Hippocampal formation (tissue), 2 donors: ENCODE measurements at places on chromosomes 3 and 15.
A peak's percentile ranks its signal among the peaks of the same experiment; 100 is the strongest.

DNA sequence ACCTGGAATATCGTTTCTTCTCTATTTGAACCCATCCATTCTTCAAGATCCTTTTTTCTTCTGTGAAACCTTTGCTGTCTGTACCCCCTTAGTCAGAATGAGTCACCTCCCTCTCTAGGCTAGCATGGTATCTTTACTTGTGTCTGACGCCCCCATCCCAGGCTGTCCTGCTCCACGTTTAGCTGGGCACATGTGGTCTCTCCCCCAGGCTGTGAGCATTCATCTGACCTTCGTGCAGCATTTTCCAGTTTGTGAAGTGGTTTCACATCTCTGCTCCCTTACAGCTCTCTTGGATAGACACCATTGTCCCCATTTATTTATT lies 14.3 kb upstream of the TLE3 start:
- no peak for DNase-seq

GRCh38 chr3:173501931-173502489 lies 104.5 kb downstream of the NLGN1 start:
- DNase-seq = no peak

DNA sequence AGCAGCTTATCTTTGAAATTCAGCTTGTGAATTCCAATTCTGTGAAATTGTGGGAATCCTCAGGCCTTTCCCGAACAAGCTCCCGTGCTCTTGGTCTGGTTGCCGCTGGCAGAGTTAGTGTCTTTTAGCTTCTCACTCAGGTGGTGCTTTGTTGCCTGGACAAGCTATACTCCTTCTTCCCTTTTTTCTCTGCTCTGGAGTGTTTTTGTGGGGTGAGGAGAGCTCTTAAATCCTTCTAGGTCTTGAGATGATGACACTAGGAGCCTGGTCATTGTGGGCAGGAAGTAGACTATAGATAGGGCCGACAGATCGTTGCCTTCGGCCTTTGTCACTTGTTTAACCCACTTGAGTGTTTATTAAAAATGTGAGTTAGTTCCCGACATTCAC lies 93.8 kb downstream of the SLCO3A1 start:
- DNase-seq = no peak

DNA sequence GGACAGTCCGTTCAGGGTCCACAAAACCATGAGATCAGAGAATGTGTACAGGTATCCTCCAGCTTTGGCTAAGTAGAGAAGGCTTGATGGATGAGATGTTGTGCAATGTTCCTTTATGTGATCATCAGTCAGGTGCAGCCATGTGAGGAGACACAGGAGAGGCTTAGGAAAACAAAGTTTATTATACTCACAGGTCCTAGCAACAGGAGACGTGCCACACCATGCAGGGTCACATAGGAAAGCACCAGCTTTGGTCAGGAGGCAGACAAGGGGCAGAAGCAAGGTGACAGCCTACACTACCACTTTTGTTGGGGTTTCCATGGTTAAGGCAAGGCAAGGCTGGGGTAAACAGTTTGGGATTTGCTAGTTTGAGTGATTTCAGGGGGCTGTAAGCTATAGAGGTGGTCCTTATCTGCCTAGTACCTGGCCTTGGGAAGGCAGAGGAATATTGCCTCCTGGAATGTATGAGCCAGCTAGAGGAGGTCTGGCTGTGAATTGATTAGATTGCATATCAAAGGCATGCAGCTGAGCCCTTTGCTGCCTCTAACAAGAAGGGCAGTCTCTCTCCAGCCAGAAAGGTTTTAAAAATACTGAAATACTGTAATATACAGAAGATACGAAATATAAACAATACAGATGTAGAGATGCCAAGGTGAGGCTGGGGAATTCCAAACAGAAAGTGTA lies 248.6 kb downstream of the RYR3 start:
- DNase-seq = no peak

- no peak for DNase-seq
These were observed 22.4 kb downstream of the DUOX1 start for GRCh38 chr15:45151998-45152828.

- DNase-seq = no peak
These were observed 591.9 kb downstream of the ROBO1 start for GRCh38 chr3:79175870-79176269.

GRCh38 chr3:186994000-186994955 lies 64.0 kb downstream of the ST6GAL1 start:
- no peak for DNase-seq

DNA sequence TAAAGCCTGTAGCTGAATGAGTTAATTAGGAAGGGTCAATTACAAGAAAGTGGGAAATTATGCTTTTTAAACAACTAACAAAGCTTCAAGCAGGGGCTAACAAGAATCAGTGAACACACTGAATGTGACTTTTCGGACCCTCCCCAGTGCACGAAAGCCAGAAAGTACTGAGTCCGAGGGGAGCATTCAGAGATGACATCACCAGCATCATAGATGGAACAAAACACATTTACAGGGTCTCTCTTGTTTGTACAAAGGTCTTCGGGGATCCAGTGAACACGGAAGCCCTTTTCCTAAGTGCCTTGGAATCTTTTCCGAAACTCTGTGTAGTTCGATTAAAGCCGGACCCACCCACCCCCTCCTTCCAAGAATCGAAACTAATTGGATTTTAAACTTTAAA lies 829 bp downstream of the DCP1A start:
- DNase-seq = no peak

DNA sequence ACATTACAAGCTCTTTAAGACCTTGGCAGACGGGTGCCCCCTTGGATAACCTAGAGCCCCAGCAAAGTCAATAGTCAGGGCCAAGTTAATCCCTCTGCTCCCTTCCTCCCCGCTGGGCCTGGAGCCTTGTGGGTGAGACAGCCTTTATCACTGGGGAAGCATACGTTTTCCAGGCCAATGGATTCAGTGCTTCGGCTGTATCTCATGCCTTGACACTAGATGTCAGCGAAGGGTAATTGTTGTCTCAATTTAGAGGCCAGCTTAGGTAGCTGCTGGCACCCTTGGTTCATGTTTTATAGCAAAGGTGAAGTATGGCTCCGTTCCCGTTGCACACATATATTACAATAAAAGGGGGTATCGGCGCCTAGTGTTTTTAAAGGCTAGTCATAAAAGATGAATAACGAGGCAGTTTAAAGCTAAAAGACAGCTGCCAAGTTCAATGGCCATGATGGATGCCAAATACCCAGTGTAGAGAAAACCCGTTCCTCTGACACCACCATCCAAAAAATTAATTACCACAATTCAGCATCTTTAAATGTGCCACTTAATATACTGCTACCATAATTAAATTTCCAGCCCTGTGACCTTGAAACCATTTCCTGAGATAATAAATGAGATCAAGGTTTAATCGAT lies 52.3 kb upstream of the BNIP2 start:
- no peak for DNase-seq

DNA sequence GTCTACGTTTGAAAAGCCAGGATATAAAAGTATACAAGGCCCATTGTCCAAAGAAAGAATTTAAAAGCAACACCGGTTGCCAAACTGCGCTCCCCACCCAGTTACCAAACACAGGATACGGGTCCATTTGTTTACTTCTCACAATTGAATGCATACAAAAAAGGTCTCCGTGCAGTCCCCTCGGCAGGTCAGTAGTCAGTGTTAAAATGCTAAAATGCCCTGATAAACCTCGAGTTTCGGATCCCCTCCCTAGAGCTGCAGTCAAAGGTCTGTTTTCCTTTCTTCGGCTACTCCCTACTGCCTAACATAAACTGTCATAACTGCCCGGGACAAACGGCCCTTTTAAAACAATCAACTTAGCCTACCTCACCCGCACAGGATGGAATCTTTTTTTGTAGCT lies 534.6 kb downstream of the FOXP1 start:
- no peak for DNase-seq

DNA sequence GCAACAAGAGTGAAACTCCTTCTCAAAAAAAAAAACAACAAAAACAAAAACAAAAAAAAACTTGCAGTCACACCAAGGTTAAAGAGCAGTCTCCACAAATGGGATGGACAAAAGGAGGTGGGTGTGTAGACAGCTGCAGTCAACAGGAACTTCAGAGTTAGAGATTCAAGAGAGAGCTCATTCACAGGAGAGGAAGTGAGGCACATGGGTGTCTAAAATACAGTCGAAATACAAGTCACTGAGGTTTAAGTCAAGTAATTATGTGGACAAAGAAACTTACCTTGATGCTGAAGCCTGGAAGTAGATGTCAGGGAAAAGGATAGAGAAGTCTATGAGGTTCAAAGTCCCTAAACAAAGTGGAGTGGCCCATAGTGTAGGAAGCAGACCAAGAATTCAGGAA lies 14.8 kb downstream of the MRPS11 start:
- no peak for DNase-seq

DNA sequence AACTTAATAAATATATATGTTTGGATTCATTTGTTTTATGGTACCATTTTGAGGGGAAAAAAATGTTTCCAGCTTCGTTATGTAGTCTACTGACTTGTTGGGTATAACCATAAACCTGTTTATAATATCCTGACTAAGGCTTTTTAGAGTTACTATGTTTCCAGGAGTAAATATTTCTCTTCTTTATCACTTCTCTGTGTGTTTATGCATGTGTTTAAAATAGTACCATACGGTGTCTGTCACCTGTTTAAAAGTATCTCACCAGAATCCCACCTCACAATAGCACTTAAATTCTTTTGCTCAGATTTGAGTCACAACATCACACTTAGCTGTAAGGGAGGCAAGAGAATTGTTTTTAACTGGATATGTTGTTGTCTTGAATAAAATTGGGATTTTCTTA lies 15.1 kb downstream of the LACTB start:
- DNase-seq = no peak

GRCh38 chr3:108030960-108031359 lies 59.9 kb downstream of the CD47 start:
- no peak for DNase-seq

GRCh38 chr3:151425627-151426340 lies 35.1 kb downstream of the IGSF10 start:
- no peak for DNase-seq

DNA sequence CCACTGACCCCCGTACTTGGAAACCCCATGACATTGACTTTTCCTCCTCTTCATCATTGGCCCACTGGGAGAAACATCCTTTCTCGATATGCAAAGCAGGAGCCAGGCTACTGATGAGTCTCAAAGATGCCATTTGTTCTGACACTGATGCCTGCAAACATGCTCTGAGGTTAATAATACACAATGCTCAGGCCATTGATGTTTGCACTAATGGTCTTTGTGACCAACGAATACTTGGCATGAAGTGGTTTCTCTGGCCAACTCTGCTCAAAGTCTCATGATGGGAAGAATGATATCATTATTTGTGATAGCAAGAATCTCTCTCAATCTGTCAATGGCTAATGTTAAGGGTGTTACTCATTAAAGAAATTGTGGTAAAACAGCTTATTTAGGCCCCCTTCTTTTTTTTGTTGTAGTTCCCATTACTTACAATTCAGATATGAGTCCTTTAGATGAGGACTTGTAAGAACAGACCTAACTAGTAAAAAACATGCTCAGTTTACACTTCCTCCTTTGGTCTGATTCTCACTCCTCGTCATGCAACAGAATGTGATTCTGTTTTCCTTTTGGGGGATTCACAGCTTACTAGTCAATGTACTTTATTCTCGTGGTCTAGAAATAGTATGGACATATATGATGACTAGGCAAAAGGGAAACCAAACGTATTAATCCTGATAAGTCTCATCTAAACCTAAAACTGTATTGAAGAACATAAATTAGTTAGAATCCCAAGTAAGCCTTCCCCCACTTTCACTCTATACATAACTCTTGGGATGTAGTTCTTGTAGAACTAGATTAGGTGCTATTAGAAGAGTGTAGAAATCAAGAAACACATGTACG lies 488.8 kb upstream of the DPPA4 start:
- DNase-seq = peak; percentile 55

DNA sequence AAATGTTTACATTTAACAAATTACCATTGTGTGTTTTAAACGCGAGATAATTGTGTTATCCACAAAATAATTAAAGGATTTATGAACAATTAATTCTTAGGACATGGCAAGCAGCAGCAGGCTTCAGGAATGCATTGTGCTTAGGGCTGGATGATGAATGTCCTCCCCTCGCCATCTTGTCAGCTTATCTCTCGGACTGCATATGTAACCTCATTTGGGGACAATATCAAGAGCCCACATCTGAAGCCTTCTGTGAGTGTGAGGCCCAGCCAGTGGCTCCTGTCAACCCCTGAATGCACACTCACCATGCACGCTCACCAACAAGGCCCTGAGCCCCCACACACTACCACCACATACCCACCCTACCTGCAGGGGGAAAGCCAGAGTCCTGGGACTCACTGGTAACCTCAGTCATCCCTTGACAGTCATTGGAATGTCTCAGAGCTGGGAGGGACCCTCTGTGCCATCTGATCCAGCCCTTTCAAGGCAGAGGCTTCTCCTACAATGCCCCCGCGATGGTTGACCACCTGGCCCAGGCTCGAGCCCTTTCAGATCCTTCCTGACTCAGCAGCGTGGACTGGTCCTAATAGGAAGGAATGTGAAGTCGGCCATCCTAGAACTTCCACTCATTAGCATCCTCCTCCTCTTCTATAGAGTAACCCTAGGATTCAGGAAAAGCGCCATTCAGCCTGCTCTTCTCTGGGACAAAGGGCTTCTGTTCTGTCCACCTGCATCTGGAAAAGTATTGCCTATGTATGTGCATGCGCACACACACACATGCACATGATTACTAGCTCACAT lies 38.2 kb downstream of the MRPL46 start:
- DNase-seq = no peak

GRCh38 chr3:101791778-101792177 lies 12.8 kb downstream of the NXPE3 start:
- no peak for DNase-seq

- no peak for DNase-seq
These were observed 234.9 kb upstream of the LMCD1 start for GRCh38 chr3:8266730-8267131.

DNA sequence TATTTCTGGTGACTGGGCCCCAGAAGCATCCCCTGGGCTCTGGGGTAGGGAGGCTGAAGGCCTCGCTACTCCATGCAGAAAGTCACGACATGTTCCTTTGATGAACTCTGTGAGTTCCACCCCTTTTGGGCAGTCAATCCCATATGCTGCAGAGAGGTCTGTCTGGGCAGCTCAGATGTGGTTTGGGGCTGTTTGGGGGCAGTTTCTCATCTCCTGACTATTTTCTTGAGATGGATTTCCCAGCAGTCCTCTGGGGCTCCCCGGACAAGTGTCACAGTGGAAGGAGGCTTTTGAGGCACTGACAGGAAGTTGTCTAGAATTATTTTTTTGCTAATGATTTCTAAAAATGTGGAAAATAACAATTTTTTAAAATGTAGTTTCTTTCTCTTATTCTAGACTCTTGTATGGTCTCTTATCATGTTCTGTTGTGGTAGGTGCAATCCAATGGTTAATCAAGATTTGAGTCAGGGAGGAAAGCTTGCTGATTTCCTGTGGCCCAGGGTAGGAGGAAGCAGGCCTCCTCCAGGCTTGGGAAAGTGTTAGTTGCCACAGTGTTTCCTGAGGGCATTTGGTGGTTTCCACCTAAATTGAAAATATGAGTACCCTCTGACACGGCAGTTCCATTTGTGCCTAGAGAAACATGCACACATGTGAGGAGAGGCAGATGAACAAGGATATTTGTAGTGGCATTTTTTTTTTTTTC lies 19.9 kb upstream of the TATDN2 start:
- no peak for DNase-seq
